ENCODE measurements at places on chromosomes 11 and 22.

DNA sequence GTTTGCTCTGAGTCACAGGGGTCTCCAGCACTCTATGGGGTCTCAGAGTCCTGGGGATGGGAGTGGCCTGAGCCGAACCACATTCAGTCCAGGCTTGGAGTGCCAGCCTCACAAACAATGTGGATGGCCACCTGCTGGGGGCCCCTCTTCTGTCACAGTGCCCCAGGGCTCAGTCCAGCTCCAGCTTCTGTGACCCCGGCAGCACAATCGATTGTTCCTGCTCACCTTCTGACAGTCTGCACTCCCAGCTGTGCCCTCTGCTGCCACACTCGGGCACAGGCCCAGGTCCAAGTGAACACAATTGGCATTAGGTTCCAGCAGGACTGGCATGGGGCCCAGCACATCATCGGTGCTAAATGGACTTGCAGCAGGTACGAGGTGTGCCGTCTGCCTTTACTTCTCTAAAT lies 84.8 kb downstream of the TP53I11 start:
- no peak for DNase-seq

GRCh38 chr11:1774886-1775285 lies 11.2 kb upstream of the CTSD start:
- no peak for DNase-seq

DNA sequence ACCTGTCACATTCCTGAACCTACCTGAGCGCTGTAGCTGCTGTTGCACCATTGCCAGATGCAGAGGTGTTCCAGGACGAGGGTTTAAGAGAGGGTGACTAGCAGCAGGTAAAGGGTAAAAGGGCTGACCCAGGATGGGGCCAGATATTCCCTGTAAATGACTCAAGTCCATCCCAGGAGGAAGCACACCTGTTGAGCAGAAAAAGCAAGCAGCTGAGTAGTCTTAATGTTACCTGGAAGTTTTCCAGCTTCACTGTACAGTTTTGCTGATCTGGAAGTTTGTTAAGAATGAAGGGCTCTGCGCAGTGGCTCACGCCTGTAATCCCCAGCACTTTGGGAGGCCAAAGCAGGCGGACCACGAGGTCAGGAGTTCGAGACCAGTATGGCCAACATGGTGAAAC lies 41.3 kb downstream of the DRG1 start:
- no peak for DNase-seq

DNA sequence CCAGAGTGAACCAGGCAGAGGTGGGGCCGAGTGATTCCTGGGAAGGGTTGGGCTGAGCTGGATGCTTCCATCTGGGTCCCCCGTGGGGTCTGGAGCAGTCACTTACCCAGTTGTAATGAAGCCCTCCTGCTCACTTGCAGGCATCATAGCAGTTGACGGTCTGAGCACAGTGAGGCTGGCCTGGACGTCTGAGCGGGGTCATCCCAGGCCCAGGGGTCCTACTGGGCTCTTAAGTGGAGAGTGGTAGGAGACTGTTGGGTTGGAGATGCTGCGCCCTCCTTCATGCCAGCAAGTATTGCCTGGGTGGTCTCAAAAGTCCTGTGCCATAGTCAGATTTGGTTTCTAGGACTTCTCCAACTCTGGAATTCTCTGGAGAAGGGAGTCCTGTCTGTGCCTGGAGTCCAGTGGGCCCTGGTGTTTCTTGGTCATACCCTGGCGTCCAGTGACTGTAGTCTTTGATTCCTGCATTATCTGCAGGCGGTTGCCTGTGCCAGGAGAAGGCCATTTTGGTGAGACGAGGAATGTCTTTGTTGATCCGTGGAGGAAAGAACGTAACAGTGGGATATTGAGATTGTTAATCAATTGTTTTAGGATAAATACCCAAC lies 82.3 kb downstream of the TBC1D22A start:
- no peak for DNase-seq

GRCh38 chr11:59426361-59427067 lies at the start of gene OR5A2:
OR5A2 (minus strand) TSS chr11:59426413; CDS start chr11:59422953, 3,460 bp downstream.
- DNase-seq, result no peak

- DNase-seq, result no peak
Measured at GRCh38 chr11:46363455-46364005, 16.3 kb downstream of the DGKZ start.

- DNase-seq, result no peak
Measured at GRCh38 chr11:71211631-71212030, 40.7 kb downstream of the SHANK2 start.

DNA sequence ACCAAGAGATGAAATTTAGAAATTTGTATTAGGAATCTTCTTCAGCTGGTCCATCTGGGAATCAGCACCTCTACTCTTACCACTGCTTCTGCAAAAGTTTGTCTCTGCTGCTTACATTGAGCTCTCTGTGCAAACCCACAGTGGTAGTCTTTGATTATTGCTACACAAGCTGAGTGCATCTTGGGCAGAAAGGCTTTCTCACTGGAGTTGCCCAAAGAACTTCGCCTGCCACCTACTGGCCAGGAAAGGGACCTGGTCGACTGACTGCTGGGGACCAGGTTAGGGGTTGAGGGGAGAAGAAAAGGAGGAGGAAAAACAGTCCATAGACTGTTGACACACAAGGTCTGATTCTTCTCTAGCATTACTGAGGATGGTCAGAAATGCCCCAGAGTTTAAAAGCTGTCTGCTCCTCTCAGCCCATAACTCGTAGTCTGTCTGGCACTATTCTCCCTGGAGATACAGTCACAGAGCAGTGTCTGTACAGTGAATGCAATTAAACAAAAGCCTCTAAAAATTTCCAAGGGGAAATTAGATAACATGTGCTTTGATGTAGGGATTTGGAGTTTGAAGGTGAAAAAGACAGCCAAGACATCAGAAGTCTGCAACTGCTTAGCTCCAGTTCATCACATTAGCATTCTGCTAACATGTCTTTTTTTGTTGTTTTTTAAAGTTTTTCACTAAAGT lies 215.0 kb upstream of the CTSC start:
- DNase-seq, result no peak

DNA sequence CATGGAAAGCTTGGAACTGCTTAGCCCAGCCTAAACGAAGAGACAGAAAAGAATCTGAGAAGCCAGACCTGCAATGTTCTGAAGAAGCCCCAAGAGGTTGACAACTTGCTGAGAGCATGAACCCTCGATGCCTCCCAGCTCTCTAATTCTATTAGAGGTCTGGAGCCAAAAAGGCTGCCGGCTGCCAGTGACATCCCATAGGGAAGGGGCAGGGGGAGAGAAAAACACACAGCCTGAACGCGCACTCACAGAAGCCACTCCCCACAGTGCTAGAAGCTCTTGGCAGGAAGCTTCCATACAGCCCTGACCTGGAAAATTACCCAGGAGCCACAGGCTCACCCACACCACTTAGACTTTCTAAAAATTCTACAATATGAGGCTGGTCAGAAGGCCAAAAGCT lies 18.3 kb downstream of the POLDIP3 start:
- no peak for DNase-seq

DNA sequence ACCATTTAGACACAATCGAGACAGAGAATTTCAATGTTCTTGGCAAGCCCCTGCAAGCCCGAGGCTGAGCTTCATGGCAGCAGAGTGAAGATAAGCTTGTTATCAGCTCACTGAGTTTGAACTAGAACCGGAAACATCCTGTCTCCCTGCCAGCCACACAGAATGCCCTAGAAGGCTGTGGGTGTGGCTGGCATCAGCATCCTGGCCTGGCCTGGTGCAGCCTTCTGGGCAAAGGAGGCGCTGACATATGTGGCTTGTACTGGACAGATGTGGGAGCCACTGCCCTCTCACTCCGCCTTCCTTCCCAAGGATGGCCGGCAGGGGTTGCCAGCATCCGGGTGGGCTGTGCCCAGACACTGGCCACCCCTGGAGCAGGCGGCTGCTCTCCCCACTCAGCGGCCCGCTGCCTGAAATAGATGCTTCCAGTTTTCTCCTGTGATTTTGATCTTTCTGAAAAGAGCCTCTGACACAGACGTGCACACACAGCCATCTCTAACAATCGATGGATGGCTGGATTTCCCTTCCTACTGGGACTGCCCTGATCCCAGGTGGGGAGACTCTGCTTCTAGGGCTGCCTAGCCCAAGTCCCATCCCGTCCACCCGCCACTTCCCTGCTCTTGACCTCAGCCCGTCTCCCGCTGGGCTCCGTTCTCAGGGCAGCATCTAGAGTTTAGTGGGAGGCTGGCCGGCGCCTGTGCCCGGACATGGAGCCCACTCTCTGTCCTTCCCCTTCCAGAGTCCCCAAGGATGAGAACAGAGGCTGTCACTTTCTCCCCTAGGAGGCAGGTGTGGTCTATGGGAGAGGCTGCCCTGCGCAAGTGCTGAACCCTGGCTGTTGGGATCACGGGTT lies 149.7 kb downstream of the CTTN start:
- no peak for DNase-seq

DNA sequence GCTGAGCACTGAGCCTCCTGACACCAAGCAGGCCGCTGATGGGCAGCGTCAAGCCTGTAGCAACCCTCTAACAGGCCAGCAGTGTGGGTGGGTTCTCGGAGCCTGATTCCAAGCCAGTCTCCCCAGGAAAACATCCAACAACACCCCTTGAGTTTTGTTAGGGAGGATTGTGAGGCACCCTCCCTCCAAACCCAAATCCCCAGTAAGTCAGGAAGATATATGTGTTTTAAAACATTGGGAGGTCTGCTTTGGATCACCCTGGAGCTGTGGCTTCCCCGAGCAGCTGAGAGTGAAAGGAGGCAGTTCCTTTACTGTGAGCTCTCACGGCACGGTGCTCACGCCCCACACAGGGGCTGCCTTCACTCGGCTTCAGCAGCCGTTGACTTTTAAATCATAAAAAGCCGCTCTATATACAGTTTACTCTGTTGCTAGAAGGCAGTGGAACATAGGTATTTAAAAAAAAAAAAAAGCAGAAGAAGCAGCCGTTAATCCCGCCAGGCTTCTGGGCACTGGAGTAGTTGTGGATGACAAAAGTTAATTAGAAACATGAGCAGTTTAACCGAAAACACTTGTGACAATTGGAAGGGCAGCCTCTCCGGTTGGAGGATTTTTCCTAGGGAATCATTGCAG lies 218.6 kb downstream of the NAV2 start:
- DNase-seq, result peak; percentile 44

GRCh38 chr22:39410264-39410663 lies 10.7 kb downstream of the TAB1 start:
- DNase-seq, result no peak

DNA sequence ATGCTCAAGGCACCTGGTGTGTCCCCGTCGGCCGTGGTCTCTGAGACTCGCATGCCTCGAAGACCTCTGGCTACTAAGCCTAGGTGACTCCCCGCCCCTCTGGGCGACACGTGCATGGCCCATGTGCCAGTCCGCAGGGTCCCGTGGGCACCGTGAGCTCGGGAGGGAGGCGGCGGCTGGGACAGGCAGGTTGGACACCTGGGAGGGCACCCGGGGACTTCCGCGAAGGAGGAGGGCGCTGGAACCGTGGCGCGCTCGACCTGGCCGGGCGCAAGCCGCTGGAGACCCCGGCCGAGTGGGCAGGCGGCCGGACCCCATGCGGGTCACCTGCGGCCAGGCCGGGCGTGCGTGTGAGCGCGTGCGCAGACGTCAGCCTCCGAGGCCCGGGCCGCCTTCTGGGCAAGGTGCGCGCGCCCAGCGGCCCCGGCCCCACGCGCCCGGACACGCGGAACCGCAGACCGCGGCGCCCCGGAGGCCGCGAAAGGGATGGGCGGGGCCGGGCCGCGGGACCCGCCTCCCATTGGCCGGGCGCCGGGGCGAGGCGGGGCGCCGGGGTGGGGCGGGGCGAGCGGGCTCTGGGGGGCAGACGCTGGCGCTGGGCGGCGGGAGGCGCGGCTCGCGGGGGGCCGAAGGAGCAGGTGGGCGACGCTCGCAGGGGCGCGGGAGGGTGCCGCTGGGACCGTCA lies 579 bp upstream of the RASD2 start:
- DNase-seq, result no peak

DNA sequence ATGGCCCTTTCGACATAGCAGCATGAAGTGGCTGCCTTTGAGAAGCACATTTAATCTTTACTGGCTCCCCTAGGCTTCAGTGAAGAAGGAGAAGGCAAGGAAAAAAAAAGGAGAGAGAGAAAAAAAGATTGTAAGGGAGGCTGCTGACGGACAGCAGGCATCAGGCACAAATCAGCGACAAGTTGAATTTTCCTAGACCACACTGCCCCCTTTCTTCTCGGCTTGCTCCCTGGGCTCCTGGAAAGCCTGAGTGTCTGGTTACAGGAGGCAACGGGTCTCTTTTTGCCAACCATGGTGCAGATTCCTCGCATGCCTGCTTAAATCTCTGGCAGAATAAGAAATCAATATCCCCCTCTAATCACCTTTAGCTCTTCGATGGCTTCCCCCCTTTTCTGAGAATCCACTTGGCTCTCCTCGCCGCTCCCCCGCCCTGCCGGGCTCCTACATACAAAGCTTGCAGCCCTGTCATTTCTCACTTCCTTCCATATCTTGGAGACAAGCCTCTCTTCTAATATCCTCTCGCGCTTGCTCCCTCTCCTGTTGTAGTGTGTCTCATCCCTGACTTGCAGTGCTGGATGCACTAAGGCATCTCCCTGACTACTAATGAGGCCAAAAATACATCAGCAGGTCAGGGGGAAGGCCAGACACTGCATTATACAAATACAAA lies 14.3 kb downstream of the BLID start:
- peak; percentile 55 for DNase-seq

DNA sequence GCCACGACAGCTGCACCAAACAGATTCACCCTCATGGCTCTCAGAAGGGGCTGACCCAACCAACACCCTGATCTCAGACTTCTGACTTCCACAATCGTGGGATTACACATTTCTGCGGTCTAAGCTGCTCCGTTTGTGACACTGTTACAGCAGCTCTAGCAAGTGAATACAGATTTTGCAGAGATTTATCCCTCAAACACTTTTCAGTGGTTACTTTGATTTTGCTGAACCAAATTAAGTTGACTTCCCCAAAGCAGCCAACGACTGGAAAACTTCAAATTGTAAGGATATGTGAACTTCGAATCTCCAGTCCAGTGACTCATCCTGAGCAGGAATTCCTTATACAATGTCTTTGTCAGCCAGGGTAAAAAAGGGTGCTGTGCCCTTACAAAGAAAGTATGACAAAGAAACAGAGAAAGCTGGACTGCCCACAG lies 14.8 kb upstream of the INCENP start:
- DNase-seq, result no peak

DNA sequence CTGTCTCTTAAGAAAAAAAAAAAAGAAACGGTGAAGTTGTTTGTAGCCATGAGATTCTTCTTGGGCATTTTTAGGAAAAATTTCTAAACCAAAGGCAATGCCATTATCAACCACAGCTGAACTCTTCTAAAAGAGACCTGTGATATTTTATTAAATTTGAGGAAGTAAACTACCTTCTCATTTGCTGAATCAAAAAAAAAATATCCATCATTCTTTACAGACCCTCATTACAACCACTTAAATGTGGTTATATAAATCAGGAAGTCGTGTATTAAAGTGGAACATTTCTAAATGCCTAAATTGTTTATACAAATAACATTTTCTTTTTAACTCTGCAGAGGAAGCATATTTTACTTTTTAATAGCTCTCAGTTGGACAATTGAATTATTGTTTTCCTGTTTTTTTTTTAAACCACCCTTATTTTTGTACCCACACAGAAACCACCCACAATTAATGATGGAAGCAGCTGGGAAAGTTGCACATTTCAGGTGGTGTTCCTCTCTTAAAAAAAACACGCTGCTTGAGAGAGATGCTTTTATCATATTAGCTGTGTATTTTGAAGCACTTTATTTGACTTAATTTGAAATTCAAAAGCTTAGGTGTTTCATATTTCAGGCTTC lies 91.2 kb downstream of the ARHGAP42 start:
- no peak for DNase-seq
